Activated CD8-positive, alpha-beta memory T cell treated with anti-CD3 and anti-CD28 coated beads, Interleukin-2, amount 50 U/mL, for 4 hours (primary cell): ENCODE measurements at places on chromosomes 13 and 19.

DNA sequence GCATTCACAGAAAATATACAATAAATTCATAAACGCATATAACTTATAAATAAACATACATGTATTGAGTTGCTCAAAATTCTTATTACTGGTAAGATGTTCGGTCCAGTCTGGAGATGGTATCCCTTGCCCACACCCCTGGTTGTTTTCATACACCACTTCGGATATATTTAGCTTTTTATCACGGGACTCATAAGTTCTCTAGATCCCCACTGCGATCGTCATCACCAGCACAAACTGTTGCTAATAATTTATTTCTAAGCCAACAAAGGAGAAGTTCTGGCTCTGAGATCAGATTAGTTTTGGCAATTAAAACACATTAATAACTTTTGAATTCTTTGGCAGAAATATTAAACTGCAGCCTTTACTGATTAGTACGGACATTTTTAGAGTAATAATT lies 23.0 kb upstream of the SGCG start:
- DNase-seq, result no peak

DNA sequence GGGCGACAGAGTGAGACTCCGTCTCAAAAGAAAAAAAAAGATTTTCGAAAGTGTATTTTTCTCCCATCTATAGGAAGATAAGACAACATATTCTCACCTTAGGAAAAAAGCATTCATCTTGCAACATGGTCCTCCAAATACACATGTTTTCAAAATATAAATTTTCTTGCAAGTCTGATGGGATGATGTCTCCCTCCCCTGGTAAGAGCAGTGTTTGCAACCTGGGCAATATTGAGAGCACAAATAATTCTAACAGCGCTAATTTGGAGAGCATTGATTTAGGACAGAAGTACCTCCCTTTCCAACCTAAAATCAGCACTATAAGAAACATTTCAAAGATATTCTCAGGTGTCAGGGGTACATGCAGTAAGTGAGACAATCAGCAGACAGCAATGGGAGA lies 61.0 kb upstream of the SHISA2 start:
- DNase-seq, result no peak

- no peak for DNase-seq
These were observed 4.7 kb downstream of the AKAP8 start for GRCh38 chr19:15374796-15375440.

- no peak for DNase-seq
These were observed 348.8 kb downstream of the GPC5 start for GRCh38 chr13:91747186-91747585.

- DNase-seq, result no peak
These were observed 4.2 kb downstream of the ADGRE5 start for GRCh38 chr19:14385492-14385891.

DNA sequence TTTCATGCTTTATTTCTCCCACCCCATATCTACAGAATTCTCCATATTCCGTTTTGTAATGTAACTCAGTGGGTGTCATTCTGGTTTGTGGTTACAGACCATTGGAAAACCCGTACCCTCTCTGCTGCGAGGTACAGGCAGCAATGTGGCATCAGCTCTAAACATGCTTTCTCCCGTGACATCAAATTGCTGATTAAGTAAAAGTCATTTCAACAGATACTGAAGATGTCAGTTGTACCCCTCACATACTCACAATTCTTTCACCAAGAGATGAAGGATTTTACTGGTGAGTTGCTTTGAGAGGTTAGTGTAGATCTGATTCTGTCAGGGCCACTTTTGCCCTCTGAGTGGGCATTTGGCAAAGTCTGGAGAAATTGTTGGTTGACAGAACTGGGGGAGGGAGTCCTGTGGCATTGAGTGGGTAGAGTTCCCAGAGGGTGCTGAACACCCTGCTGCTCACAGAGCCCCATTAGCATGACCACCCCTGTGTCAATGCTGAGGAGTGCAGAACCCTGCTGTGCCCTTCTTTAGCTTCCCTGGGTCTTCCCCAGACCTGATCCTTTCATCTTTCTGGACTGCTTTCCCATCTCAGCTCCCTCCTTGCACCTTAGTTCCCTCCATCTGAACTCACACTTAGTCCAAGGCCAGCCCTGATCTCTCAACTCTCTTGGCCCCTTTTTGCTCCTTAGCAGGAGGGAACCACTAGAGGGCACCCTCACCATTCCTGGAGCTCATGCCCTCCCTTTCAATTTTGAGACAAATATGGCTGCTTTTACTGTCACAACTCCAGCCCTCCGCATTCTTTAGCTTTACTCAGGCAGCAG lies 39.9 kb upstream of the CEACAM8 start:
- DNase-seq, result peak; percentile 21

DNA sequence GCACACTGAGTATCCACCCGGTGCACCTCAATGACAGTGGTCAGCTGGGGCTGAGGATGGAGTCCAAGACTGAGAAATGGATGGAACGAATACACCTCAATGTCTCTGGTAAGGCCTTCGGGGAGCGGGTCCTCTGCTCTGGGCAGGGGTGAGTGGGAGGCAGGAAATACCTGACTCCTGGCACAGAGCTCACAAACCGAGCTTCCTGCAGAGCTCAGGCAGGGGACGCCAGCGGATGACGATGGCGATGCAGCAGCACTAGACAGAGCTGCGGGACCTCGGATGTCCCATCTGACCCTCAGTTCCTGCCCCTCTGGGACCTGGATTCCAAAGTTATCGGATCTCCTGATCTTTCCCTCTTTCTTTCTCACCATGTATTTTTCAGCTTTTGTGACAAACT lies 3.8 kb downstream of the CD22 start:
- DNase-seq, result no peak

GRCh38 chr13:26458196-26458749 lies 99.2 kb upstream of the WASF3 start:
- DNase-seq, result no peak

GRCh38 chr13:49214917-49215376 lies 5.2 kb upstream of the MLNR start:
- peak; percentile 35 for DNase-seq

- DNase-seq, result no peak
These were observed 35.0 kb upstream of the ZNF766 start for GRCh38 chr19:52234406-52234805.

- DNase-seq, result peak; percentile 81
These were observed 823 bp downstream of the TLE5 start for GRCh38 chr19:3061182-3062161.
